ENCODE measurements at places on chromosomes 3 and 15. TPM values are rescaled to one million over a fixed set of nuclear protein-coding genes. Genes with fewer than 3 reads are reported as not detected.

GRCh38 chr3:196684548-196685407, 27.3 kb downstream of the CEP19 start:
- peaks cover 7% of the 10 kb centered on the region for H3K4me1 ChIP-seq
- no peak overlapping the region for H3K27ac ChIP-seq
- peaks cover 3% of the 10 kb centered on the region for H3K27me3 ChIP-seq
- H3K4me3 ChIP-seq, result no peak overlapping the region
- no peaks in the 10 kb centered on the region for H3K36me3 ChIP-seq
- DNase-seq, result peak; percentile 61

DNA sequence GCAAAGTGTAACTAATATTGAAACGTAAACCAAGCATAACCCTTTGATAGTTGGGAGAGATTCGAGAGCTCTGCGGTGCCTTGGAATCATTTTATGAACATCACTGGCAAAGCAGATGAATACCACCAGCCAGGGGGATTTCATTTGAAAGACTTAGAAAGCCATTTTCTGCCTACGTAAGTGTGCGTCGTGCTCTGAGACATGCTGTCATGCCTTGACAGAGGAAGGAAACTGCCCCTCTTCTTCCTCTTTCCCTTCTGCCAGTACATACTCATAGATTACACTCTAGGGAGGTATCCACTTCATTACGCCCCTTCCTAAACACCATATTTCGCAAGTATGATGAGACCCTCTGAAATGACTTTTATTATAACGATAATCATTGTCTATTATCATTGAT, 3.3 kb upstream of the MTHFS start:
- no peaks in the 10 kb centered on the region for H3K36me3 ChIP-seq
- H3K27me3 ChIP-seq, result no peaks in the 10 kb centered on the region
- H3K4me1 ChIP-seq, result peaks cover 13% of the 10 kb centered on the region
- no peak for DNase-seq

Gene PATL2
- total RNA-seq, result not detected

DNA sequence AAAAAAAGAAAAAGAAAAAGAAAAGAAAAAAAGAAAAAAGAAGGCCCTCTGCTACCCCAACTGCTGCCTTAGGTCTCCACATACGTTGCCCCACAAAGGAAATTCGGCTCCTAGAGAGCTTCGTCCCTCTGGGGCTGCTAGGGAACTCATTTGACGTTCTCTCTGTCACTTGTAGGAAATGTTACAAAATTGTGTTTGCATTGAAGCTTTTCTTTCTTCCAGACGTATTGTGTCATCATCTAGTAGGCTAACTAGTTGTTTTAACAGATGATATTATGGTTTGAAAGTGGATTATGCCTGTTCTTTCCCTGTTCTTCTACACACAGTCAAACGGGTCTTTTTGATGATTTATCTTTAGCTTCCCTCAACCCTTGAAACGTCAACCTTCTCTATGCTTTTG, 125.3 kb downstream of the BDH1 start:
- no peaks in the 10 kb centered on the region for H3K36me3 ChIP-seq
- H3K4me3 ChIP-seq, result no peak overlapping the region
- no peak overlapping the region for H3K27ac ChIP-seq
- peaks cover 3% of the 10 kb centered on the region for H3K27me3 ChIP-seq
- DNase-seq, result no peak
- H3K4me1 ChIP-seq, result peaks cover 11% of the 10 kb centered on the region

GRCh38 chr3:128459461-128459820, 7.2 kb downstream of the DNAJB8 start:
- H3K27ac ChIP-seq, result no peak overlapping the region
- H3K27me3 ChIP-seq, result peaks cover 5% of the 10 kb centered on the region
- no peak for DNase-seq
- H3K36me3 ChIP-seq, result no peaks in the 10 kb centered on the region
- H3K4me3 ChIP-seq, result no peak overlapping the region

- no peaks in the 10 kb centered on the region for H3K36me3 ChIP-seq
- no peak for DNase-seq
- H3K4me3 ChIP-seq, result no peak overlapping the region
- H3K27me3 ChIP-seq, result no peaks in the 10 kb centered on the region
- H3K27ac ChIP-seq, result no peak overlapping the region
These were observed 43.4 kb upstream of the AGBL1 start for GRCh38 chr15:86036243-86036642.

Gene ROPN1
- total RNA-seq, result not detected

DNA sequence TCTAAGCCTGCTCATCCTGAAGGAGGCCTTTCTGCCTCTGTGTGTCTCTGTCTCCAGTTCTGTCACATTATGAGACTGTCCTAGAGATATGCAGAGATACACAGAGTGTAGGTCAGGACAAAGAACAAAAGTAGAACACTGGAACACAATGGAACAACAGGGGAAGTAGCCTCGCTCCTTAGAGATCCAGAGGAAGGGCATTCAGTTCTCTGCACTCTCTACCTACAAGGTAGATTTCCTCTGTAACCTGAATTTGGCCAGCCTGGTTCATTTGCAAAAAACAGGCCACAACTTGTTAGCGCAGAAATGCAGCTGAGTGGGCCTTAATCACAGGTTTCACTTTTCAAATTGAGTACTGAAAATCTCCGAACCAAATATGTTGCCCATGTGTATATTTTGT, 19.4 kb downstream of the NEK10 start:
- no peaks in the 10 kb centered on the region for H3K27me3 ChIP-seq
- no peak for DNase-seq
- H3K4me1 ChIP-seq, result peaks cover 9% of the 10 kb centered on the region
- H3K36me3 ChIP-seq, result no peaks in the 10 kb centered on the region
- no peak overlapping the region for H3K4me3 ChIP-seq

- H3K36me3 ChIP-seq, result no peaks in the 10 kb centered on the region
- peaks cover 26% of the 10 kb centered on the region for H3K27me3 ChIP-seq
- no peaks in the 10 kb centered on the region for H3K4me1 ChIP-seq
- H3K4me3 ChIP-seq, result no peak within 1 kb of the TSS
- DNase-seq, result no peak
These were observed at the start of gene EPB42 for GRCh38 chr15:43220991-43221403. Gene EPB42, minus strand, starts transcription at chr15:43221018. Its CDS starts 193 bp downstream, at chr15:43220825.

- H3K36me3 ChIP-seq, result no peaks in the 10 kb centered on the region
- no peak overlapping the region for H3K27ac ChIP-seq
- no peak for DNase-seq
- H3K4me1 ChIP-seq, result no peaks in the 10 kb centered on the region
These were observed 6.4 kb upstream of the CCDC33 start for GRCh38 chr15:74229686-74230085.

Gene PLSCR1
- total RNA-seq, result 78.7 TPM

Gene DNAH12
- total RNA-seq, result 0.20 TPM

DNA sequence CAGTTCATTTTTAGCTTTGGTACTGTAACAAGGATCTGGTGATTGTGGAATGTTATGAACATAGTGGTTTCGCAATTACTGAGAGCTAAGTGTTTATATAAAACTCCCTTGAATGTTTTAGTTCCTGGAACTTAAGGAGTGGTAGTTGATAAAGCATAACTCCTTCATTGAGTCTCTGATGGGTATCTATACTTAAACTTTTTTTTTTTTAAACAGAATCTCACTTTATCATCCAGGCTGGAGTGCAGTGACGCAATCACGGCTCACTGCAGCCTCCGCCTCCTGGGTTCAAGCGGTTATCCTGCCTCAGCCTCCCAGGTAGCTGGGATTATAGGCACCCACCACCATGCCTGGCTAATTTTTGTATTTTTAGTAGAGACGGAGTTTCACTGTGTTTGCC, 11.3 kb downstream of the PRKCI start:
- DNase-seq, result no peak
- H3K4me1 ChIP-seq, result no peaks in the 10 kb centered on the region
- no peak overlapping the region for H3K27ac ChIP-seq
- H3K4me3 ChIP-seq, result no peak overlapping the region
- no peaks in the 10 kb centered on the region for H3K27me3 ChIP-seq

DNA sequence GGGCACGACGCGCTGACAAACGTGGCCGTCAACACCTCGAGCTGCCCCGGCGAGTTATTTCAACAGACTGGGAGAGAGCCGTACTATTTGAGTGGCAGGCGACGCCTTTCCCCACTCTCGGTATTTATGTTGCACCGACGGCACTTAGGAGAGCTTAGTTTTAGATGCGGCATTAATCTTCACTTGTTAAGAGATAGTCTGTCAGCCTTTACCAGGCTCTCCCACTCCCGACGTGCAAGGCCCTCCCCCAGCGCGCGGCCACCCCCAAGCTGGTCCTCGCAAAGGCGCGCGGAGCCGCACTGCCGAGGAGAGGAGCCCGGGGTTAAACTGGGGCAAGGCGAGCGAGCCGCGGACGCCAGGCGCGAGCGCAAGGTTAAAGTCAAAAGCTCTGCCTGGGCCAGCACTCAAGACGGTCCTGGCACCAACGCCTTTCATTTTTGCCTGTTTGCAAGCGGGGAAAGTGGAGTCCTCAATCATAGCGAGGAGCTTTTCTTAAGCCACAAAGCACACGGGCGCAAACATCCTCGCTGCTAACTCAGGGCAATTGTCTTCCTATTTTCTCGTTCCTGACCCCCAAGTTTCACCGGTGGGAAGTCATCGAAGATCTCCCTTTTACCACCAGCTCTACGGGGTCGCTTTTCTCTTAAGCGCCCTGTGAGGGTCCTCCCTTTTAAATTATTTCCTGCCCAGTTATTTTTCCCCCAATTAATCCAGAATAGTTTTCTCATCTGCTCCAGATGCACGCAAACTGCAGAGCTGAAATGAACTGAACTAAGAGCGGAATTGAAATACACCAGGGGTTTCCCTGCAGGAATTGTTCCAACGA, 86.6 kb downstream of the NR2F2 start:
- peaks cover 8% of the 10 kb centered on the region for H3K27me3 ChIP-seq
- DNase-seq, result peak; percentile 47
- H3K27ac ChIP-seq, result no peak overlapping the region
- no peaks in the 10 kb centered on the region for H3K36me3 ChIP-seq
- H3K4me3 ChIP-seq, result peak overlapping the region; percentile 29

Gene KCNMB2
- total RNA-seq, result not detected

DNA sequence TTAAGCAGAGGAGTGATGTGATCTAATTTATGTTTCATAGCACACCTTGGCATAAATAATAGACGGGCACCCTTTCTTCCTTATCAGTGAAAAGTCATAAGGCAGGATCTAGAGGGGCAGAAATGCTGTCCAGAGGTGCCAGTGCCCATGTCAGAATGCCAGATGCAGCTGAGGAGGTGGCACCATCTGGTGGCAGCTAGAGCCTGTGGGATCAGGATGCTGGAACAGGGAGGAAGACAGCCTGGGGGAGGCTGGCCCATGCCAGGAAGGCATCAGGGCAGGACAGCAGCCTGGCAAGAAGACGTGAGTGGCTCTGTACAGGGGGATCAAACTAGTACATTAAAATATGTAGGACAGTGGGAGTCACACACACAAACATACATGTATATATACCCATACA, 16.5 kb downstream of the MYH15 start:
- peaks cover 7% of the 10 kb centered on the region for H3K4me1 ChIP-seq
- H3K27me3 ChIP-seq, result no peaks in the 10 kb centered on the region
- no peak for DNase-seq
- H3K27ac ChIP-seq, result no peak overlapping the region
- H3K4me3 ChIP-seq, result no peak overlapping the region
- H3K36me3 ChIP-seq, result no peaks in the 10 kb centered on the region

- H3K4me3 ChIP-seq, result no peak overlapping the region
- no peaks in the 10 kb centered on the region for H3K27me3 ChIP-seq
- peaks cover 14% of the 10 kb centered on the region for H3K4me1 ChIP-seq
- peaks cover 4% of the 10 kb centered on the region for H3K36me3 ChIP-seq
- DNase-seq, result no peak
These were observed 91.4 kb upstream of the MEX3B start for GRCh38 chr15:82137261-82137660.

GRCh38 chr15:69953051-69953450, 144.7 kb downstream of the TLE3 start:
- H3K36me3 ChIP-seq, result no peaks in the 10 kb centered on the region
- no peaks in the 10 kb centered on the region for H3K4me1 ChIP-seq
- H3K27me3 ChIP-seq, result no peaks in the 10 kb centered on the region
- H3K4me3 ChIP-seq, result no peak overlapping the region
- no peak overlapping the region for H3K27ac ChIP-seq
- DNase-seq, result no peak

All from endothelial cell of umbilical vein (primary cell).